ENCODE measurements at places on chromosomes 2 and 18.

- no peak for DNase-seq
Measured at GRCh38 chr2:47656715-47657600, 126.0 kb upstream of the MSH6 start.

- DNase-seq, result no peak
Measured at GRCh38 chr2:23993736-23994269, 16.1 kb upstream of the MFSD2B start.

- no peak for DNase-seq
Measured at GRCh38 chr2:173898178-173898668, 67.0 kb downstream of the SP3 start.

DNA sequence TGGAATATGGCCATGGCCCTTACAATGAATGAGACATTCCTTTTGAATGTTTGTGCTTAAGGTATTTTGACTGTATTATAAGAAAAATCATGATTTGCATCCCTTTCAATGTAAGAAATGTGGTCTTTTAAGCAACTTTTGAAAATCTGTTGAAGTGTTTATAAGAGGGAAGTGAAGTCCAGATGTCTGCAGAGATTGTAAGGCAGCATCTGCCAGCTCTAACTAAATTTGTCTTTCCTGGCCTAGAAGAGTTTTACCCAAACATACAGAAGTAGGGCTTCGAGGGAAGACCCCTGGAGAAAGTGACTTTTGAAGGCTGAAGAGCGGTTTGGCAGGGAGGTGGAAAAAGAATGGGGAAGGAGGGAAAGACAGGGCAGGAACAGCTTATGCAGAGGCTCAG lies 12.2 kb downstream of the EML6 start:
- DNase-seq, result no peak

- no peak for DNase-seq
Measured at GRCh38 chr18:3442919-3443318, 7.1 kb upstream of the TGIF1 start.

DNA sequence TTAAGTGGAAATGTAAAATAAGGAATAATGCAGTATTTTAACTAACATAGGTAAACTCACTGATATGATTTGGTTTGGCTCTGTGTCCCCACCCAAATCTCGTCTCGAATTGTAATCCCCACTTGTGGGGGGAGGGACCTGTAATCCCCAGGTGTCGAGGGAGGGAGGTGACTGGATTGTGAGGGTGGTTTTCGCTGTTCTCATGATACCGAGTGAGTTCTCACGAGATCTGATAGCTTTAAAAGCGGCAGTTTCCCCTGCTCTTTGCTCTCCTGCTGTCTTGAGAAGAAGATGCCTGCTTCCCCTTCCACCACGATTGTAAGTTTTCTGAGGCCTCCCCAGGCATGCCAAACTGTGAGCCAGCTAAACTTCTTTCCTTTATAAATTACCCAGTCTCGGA lies 109.4 kb upstream of the LYPD6 start:
- DNase-seq, result no peak

DNA sequence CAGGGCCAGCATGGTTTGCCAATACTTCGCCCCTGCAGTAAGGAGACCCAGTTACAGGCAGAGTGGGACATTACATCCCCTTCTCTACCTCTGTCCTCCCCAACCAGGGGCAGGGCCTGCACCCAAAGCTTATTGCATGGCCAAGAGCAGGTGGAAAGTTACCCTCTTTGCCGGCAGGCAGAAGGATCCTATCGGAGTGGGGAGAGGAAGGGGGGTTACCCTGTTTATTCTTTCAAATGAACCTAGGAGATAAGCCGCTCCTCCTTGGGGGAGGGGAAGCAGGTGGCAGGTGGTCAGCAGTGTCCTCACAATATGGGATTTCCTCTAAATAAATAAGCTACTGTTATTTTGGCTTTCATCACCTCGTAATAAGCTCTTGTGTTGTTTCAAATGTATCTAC lies 53.9 kb downstream of the SPATS2L start:
- DNase-seq, result no peak

DNA sequence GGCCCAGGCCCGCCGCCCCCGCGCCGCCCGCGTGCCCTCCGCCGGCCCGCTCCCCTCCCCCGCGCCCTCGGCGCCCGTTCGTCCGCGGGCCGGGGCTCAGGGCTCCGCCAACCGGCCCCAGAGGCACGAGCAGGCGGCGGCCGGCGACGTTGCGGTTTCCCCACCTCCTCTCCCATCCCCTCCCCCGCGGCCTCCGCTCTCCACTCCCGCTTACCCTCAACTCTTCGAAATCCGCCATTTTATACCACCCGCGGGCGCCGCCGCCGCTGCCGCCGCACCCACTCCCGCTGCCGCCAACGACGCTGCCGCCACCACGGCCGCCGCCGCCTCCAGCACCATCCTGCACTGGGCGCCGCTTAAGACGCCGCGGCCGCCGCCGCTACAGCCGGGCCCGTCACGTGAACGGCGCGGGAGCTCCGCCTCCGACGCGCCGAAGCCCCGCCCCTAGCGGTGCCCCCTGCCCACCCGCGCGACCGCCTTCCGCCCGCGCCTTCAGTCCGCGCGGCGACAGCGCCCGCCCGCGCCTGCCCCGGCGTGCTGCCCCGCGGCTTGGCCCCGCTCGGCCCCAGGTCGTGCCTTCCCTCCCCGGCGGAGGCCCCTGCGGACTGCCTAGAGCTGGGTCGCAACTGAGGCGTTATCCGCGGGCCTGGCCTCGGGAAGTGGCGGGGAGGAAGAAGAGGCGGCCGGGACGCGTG lies at the start of the genes KATNAL2 and PIAS2:
KATNAL2 (plus strand) TSS at position 495 of the 695 bp plus-strand sequence. CDS start 29,271 bp downstream, outside the sequence.
PIAS2 (minus strand) TSS at position 400 of the 695 bp plus-strand sequence; CDS start at position 238, 162 bp downstream.
- peak; percentile 38 for DNase-seq

- peak; percentile 78 for DNase-seq
Measured at GRCh38 chr2:43127208-43127940, 99.0 kb downstream of the ZFP36L2 start.

DNA sequence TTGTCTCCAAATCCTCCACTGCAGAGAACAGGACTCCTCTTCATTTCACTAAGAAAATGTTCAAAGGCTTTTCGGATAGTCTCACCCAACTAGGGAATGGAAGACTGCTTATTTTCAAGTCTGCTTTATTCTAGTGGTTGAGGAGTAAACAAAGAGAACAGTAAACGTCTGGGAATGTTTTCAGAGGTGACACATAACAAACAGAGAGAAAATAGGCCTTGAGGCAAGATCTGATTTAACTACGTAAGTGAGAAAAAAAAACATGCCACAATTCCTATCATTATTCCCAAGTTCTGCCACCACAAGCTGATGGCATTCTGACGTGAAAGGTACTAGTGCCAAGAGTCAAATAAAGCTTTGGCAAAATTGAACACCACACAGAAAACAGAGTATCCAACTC lies 16.7 kb upstream of the WIPF1 start:
- no peak for DNase-seq

DNA sequence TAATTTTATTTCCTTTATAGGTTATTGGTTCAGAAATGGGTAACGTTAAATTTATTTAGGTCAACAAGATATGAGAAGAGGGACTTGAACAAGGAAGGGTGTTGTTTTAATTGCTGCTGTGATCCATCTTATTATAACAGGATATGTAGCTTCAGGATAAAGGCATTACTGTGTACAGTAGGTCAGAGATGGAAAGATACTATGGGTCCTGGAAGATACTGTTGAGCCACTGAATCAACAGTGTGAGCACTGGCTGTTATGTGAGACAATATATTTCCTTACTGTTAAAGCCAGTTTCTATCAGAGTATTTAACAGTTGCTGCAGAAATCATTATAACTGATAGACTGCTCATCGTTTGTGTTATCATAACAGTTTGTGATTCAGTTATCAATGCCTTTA lies 414.7 kb downstream of the THSD7B start:
- DNase-seq, result no peak

GRCh38 chr2:237066396-237066795 lies 19.3 kb upstream of the COPS8 start:
- DNase-seq, result no peak

DNA sequence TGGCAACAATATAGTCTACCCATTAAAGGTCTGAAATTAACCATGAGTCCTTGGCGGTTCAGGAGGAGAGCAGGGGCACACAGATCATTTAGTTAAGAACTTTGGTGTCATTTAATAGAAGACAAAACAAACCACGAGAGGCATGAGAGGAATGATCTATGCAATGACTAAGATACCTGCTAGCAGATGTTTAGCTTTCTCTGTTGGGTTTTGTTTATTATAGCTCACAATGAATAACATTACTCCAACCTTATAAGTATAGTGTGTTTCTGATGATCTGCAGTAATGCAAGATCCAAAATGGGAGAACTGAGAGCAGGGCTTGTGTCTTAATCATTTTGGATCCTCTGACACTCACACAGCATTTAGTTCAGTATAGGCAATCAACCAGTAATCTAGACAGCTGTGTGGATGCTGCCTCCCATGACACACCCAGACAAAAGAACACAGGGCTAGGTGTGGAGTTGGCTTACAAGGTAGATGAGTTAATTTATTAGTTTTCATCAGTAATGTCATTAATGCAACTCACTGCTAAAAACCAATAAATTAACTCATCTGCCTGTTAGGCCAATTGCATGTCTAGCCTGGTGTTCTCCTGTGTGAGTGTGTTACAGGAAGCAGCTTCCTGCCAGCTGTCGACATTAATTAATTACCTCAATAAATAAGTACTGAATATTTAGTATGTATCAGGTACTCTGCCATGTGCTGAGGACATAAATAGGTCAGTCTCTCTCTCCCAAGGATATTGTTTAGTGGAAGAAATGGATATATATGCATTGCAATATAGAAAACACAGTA lies 92.3 kb downstream of the CLIP4 start:
- no peak for DNase-seq

DNA sequence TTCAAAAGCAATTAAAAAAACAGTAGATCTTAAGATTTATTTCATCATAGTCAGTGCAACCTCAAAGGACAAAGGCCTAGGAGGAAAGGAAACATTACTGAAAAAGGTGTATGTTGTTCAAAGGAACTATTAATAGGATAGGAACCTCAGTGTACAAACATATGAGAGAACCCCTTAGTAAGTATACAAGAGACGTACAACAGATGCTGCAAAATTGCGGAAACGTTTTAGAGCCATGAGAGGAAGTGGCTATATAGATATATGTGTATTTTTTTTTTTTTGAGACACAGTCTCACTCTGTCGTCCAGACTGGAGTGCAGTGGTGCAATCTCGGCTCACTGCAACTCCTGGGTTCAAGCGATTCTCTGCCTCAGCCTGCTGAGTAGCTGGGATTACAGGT lies 22.2 kb downstream of the PIK3C3 start:
- DNase-seq, result no peak

DNA sequence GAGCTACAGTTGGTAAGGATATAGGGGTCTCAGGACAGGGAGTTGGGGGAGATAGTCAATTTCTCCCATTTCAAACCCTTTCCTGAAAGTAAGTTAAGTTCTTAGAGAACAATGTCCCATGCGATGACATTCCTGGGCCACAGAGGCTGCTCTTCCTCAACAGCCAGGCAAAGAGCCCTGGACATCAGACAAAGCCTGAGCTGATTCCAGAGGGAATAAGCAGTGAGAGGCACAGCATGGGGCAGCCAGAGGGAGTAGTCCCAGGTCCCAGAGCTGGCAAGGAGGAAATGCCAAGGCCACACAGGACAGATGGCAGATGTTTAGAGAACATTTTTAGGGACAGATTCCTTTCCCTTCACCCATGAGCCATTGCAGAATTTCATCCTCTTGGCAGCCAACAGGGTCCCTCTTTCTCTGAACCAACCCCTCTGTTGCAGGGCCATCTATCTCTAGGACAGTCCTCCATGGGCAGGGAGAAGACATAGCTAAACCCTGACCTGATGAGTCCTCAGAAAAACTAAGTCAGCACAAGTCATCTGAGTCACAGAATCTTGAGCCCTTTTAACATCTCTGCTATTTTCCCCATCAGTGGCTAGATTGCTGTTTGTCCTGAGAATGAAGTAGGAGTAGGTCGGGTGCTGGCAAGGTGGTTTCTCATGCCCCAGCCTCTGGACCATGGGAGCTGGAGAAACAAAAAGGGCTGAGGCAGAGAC lies 81.6 kb upstream of the STPG4 start:
- DNase-seq, result no peak

DNA sequence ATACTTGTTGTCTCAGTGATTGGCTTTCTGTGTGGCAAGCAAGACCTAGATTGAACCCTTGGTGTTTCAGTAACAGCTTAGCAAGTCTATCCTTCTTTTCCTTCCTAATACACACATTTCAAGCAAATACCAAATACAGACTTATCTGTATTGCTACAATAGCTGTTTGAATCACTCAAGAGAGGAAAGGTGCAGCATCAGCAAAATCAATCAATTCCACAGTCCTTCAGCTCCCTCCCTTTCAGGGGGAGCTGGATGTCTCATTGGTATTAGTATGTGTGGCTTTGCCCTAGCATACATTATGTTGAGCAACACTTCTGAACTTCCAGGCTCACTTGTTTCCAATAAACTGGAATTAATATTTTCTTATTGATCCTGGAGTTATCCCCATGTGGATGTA lies 323.1 kb downstream of the TMX3 start:
- no peak for DNase-seq

DNA sequence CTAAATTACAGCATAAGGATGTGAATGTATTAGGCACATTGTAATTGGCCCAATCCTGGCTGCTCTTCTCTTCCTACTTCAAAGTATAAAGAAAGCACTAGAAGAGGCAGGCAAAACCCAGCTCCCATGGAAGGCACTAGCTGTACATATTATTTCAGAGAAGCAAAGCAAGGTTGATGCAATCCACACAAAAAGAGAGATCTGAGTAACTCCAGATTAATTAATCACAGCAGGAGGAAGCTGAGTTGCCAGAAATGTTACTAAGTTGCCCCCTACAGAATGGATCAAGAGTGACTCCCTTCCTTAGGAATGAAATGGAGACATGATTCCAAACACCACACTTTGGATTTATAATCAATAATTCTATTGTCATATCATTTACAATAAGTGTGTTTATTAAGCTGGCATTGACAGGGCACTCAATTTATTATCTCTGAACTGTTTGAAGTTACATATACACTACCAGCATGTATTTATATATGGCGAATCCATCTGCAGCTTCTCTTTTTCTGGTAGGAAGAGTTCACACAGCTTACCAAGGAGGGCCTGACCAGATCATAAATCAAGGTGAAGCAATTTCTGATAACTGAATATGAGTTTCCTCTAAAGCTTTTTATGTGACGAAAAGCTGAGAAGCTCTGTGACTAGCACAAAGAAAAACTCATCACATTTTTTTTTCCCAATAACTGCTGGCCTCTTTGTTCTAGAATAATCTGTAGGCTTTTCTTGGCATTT lies 393.1 kb upstream of the LYPD1 start:
- DNase-seq, result no peak

- no peak for DNase-seq
Measured at GRCh38 chr2:30612371-30612770, 165.3 kb downstream of the LCLAT1 start.

- no peak for DNase-seq
Measured at GRCh38 chr2:47221946-47222345, 66.8 kb upstream of the STPG4 start.

- no peak for DNase-seq
Measured at GRCh38 chr2:110818767-110819481, 86.6 kb downstream of the ACOXL start.

DNA sequence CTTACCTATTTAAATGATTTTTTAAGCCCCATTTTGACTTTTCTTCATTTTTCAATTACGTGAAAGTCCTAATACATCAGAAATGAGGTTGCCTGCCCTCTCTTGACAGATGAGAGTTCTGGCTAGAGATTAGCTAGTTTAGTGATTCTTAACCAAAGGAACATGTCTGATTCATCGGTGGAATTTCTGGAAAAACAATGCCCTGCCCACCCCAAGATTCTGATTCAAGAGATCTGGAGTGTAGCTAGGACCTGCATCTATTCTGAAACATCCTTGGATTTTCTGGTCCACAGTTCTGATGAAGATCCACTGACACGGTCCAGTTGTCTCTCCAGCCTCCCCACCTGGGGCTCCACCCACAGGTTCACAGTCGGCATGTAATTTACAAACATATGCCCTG lies 111.2 kb downstream of the KLF7 start:
- DNase-seq, result no peak

GRCh38 chr18:42781298-42781815 lies 334.1 kb downstream of the RIT2 start:
- no peak for DNase-seq
